Neural progenitor cell (in vitro differentiated cells): ENCODE measurements at places on chromosomes 6 and 20.

GRCh38 chr6:117985916-117986315 is 78.9 kb downstream of the SLC35F1 start:
- DNase-seq = no peak

DNA sequence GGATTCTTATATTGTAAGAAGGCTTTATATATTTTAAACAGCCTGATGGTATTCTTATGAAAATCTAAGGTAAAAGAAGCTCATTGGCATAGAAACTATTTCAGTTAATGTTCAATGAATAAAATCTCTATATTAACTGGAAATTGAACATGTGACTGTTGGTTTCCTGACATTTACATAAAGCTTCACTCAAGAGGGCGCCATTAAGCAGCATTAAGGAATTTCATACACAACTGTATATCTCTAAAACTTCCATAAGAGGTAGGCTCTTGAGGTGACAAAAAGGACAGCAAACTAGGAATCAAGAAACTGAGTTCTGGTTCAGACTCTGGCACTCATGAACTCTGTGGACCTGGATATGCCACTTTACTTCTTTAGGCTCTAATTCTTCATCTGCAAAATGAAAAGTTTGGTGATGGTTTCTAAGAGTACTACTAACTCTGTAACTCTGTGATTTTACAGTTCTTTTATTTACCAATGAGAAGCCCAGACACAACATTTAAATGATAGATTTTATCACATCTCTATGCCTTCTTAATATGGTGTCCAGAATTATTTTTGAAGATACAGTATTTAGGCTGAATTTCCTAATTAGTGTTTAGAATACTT is 147.5 kb downstream of the FLRT3 start:
- DNase-seq = peak; percentile 25

DNA sequence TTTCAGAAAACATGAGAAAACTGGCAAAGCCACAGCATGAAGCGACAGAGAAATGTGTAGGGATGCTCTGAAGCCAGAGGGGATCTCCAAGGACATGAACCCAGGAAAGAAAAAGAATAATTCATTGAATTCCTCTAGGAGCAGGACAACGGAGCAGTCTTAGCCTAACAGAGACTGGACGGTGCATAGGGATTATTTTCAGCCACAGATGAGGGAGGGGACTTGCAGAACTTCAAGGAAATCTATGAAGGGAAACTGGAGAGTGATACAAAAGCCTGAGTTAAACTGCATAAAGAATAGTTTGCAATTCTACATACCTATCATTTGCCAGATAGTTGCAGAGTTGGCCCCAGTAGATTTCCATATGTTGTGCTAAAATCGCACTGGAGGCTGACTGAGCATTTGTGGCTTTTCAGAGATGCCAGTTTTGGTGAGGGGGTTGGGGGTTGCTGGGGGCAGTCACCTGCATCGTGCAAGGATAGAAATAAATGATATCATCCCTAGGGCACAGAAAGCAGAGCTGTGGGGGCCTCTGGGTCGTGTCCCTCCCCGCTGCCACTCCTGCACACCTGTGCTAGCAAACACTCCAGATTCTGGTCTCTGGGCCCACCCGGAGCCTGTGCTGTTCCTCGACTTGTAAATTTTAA is 443.2 kb upstream of the JARID2 start:
- no peak for DNase-seq

GRCh38 chr20:56872620-56873458 is 243.7 kb downstream of the TFAP2C start:
- DNase-seq = no peak

DNA sequence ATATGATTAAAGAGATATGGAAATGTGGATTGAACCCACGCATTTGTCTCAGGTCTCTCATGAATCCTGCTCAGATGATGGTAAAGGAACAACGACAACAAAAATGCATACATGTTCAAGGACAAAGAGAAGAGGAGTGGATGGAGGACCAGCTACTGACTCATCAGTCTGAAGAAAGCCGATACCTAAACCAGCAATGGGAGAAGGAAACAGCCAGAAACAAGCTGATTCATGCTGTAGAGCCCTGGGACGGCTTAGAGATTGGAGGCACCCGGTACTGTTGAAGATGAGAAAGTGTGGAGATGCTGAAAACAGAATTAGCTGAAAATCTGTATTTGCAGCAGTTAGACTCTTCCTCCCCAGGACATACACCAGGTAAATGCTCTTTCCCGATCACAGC is 14.4 kb upstream of the RIPPLY2 start:
- no peak for DNase-seq

DNA sequence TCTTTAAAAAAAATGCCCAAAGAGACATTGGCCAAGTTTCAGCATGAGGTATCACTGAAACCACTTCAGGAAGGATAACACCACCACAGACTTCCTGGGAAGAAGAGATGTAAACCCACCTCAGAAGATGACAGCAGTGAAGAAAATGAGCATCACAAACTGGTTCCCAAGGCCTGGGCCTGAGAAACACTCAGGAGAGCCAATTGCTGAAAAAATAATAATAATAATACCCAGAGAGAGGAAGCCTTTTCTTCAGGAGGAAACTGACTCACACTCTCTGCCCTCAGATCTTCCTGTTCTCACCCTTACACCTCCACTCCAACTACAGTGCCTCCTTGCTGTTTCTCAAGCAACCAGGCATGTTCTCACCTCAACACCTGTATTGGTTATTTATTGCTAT is 68.1 kb upstream of the MAFB start:
- DNase-seq = no peak

DNA sequence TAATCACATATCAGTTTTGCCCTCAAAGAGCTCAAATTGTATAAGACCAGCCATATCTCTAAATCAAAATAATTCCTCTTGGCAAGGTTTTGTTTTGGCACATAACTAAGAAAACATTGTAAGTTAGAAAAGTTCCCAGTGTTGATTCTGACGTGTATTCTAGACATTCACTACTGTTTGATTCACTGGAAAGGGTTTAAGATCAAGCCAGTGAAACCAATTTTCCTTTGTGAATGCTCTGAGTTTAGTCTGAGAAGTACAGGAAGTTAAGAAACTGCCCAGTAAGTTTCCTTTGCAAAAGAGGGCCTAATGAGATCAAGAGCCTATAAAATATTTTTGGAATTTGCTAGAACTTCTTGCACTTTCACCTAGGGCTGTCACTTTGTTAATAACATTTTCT is 143.0 kb downstream of the FNDC1 start:
- DNase-seq = no peak

DNA sequence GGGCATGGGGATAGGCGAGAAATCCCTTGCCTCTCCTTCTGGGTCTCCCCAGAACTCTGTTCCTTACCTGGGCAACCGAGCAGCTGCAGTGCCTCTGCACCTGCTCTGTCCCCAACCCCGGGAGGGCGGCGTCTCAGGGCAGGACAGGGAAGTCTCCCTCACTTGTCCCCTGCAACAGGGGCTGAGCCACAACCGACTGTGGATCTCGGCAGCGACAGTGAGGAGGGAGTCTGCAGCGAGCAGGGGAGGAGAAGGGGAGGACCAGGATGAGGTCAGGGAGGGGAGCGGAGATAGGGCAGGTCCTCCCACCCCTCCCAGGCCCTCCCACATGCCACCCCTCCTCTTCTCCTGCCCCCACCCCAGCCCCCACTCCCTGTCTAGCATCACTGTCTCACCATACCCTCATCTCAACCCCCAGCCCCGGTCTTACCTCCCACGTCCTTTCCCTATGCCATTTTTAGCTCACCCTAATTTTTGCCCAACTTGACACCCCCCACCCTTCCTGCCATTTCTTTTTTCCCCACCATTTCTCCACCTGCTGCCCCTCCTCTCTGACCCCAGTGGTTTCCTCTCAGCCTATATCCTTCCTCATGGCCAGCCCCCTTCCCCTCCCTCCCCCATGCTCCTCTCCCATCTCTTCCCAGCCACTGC is at the start of gene TNXB:
TSS of gene TNXB (minus strand) at position 225 of the 651 bp plus-strand sequence. CDS start 11,140 bp downstream, outside the sequence.
- DNase-seq = no peak

- DNase-seq = peak; percentile 57
These were observed 41.8 kb upstream of the LAMA4 start for GRCh38 chr6:112296122-112296521.

DNA sequence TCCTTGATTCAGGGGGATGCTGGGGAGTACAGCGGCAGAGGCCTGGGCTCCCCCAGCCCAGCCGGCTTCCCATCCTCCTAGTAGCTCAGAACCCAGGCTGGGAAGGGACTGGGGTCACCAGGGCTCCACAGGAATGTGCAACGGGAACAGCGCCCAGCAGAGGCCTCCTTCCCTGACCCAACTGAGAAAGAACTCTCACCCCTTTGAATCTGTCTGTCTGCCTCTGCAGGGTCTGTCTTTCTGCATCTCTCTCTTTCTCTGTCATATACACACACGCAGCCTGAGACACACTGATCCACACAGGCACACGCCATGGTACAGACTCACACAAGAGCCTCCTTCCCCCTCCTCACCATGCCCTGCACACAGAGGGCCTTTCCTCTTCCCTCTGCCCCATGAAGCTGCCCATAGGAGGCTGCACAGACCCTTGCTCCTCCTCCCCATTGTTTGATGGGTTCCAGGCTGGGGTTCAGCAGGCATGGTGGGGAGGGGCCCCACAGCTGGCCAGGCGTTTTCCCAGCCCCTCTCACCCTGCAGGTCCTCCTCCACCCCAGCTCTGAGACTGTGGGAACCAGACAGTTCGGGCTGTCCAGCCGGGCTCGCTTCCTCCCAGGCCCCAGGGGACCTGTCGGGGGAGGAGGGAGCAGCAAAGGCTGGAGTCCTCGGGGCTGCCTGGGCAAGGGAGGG is 2.8 kb downstream of the FOXS1 start:
- peak; percentile 47 for DNase-seq

- peak; percentile 67 for DNase-seq
These were observed 336 bp upstream of the LY6G5C start for GRCh38 chr6:31681135-31681671.

DNA sequence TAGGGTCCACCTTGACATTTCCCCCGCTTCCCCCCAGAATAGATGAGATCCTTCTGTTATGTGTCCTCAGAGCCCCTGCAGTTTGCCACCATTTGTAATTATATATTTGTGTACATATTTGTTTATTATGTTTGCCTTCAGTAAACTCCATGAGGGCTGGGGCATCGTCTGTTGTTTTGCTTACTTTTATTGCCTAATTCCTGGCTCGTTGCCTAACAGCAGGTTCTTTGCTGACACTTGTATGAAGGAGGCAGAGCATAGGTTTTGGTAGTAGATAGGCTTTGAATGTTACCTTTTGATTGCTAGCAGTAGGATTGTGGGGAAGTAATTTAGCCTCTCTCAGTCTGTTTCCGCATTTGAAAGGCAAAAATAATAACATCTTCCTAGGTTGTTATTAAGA is 9.9 kb downstream of the MAP3K4 start:
- no peak for DNase-seq

GRCh38 chr6:35461270-35461669 is 6.9 kb upstream of the RPL10A start:
- no peak for DNase-seq

DNA sequence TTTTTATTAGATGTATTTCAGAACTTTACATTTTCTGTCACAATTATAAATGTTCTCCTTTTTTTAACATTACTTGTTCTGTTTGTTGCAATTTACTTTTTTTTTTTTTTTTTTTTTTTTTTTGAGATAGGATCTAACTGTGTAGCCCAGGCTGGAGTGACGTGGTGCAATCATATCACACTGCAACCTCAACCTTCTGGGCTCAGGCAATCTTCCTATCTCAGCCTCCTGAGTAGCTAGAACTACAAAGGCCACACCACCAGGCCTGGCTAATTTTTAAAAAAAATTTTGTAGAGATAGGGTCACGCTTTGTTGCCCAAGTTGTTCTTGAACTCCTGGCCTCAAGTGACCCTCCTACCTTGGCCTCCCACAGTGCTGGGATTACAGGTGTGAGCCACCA is 15.1 kb upstream of the MBOAT1 start:
- no peak for DNase-seq

- no peak for DNase-seq
These were observed 18.1 kb downstream of the SNX3 start for GRCh38 chr6:108242721-108243120.

DNA sequence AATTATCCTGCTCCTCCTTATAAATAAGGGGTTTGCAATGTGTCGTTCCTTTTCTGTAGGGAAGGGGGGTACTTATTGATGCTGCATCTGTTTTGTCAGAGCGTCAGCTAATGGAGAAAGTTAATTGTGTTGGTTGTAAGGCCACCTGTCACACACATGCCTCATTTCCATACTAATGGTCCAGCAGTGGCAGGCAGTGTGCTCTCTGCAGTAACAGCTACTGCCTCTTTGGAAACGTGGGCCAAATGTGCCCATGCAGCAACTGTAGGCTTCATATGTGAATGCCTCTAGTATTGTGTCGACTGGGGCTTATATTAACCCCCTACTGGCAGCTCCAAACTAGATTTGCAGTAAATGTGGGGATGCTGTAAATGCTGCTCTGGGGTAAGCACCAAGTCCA is 56.3 kb upstream of the OLIG3 start:
- peak; percentile 42 for DNase-seq

DNA sequence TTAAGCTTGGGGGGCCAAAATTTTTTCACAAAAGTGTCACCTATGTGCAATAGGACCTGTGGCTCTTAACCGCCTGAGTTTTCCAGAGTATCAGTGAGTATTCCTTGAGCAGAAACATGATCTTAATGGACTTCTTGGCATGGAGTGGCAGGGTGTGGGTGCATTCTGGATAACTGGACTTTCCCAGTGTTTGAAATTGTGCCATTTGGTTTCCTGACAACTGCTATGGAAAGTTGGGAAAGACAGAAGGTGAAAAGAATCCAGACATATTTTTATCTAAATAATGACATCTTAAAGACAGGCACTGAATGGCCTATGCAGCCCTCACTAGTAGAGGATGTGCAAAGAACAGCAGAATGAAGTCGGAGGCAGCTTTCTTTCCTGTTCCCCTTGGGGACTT is 34.3 kb upstream of the ADTRP start:
- DNase-seq = no peak
